ENCODE measurements at places on chromosomes 4 and X.

DNA sequence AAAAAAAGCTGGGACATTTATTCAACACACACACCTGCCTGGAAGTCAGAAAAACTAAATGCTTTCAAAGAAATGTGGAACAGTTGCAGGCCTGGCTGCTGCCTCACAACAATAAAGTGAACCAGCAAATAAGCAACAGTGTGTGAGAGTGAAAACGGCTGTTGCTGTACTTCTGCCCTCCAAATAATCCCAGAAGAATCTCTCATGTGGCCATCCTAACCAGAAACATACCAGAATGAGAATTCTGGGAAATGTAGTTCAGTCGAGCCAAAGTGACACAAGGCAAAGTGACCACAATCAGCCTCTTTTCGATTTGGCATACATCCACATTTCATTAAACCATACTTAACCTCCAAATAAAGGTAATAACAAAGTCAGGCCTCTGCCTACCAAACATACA, 204.5 kb downstream of the SLC7A11 start:
- peak; percentile 53 for DNase-seq

DNA sequence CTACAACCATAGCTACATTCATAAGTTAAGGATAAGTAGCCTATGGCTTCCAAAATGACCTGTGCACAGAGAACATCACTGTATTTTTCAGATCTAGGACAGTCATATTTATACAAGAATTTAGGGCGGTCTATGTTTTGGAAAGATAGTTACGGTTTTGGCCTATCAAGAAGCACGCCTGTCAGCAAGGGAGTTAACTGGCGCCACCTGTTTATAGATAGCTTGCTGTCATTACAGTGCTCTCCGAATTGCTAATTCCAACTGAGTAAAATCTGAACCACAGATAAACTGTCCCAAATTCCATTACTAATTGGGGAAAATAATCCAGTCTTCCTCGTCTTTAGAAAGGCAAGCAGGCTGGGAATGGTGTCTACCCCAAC, 646 bp downstream of the ABCB7 start:
- DNase-seq: no peak

- DNase-seq: no peak
Observed at GRCh38 chrX:71393919-71394318, 27.8 kb downstream of the TAF1 start.

- DNase-seq: no peak
Observed at GRCh38 chr4:87567191-87567590, 38.0 kb upstream of the SPARCL1 start.

DNA sequence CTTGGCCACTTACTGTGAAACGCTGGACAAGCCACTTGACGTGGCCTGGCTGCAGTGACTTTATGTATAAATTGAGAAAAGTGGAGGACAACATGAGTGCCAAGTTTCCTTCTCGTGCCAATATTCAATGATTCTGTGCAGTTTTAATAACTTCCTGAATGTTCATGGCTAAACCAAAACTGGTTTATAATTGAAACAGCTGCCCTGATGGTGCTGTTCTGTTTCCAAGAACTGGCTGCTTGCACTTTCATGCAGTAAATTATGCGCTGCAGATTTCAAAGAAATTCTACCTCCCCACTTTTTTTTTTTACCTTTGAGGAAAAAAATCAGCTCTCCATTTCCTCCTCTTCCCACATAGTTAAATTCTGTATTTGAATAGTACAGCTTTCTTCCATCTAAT, 205.2 kb upstream of the CASK start:
- DNase-seq: no peak

DNA sequence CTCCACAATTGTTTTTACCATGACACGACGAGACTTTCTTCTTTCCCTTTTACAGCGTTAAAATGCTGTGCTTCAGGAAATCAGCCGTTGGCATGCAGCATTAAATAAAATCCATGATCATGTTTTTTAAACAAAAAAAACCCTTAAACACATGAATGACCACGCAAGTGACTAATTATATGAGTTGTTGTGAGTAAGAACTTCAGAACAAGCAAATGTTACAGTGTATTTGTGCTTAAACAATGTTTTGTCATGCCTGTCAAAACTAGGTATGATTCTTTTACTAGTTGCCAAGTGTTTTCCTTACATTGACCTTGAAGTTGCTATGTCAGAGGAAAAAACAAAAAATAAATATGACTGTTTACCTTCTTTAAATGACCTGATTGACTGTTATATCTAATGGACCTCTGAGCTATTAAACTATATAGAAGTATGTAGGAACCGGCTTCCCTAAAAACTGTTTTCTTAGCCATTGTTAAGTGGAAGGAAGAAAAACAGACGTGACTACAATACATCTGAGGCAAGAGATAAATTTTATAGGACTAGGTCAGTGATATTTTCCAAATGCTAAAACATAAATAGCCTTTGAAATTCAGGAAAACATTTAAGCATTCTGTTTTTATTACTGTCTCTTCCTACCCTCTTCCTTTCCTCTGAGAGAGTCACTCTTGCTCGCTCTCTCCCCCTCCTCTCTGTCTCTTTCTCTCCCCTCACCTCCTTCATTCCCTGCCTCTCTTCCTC, 197.1 kb downstream of the PALLD start:
- DNase-seq: no peak

GRCh38 chrX:10022580-10023245, 55.6 kb downstream of the CLDN34 start:
- DNase-seq: no peak

DNA sequence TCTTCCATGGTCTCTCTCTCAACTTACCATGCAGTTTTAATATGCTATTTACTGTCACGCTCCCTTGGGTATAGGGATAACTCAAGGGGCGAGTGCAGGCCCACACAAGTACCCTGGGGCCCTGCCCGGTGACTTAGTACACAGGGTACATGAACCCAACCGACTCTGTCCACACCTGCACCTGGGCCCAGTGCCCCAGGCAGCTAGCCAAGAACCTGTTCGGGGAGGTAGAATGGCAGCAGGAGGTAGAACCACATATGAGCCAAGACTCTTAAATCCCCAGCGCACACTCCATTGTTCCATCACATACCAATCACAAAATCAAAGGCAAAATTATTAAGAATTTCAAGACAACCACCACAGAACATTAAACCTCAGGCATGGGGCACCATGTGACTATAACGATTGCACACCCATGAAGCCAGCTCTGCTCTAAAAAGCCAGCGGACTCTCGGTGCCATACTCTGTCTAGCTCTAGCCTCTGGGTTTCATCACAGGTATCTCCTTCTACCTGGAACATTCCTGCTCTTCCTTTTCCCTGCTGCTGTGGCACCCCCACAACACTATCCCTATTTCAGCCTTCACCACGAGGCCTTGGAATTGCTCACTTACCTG, 14.6 kb downstream of the PHF8 start:
- DNase-seq: no peak

GRCh38 chr4:118772081-118772766, 63.7 kb downstream of the SEC24D start:
- peak; percentile 53 for DNase-seq

GRCh38 chr4:25033526-25033925, 2.8 kb upstream of the LGI2 start:
- no peak for DNase-seq

DNA sequence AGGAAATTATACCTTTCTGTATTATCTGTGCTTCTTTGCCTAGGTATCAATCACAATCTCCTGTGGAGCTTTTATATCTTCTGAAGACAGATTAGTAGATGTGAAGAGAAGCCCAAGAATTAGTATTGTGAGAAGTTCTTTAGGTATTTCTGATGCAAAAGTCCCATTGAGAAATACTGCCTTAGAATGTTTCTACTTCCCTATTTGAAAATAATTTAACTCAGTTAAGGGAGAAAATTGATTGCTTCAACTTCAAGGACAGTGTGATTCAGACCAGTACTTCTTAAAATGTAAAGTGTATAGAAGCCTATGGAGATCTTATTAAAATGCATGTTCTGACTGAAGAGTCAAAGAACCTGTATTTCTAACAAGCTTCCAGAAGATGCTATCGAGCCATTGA, 9.0 kb downstream of the EIF1AX start:
- DNase-seq: no peak

- DNase-seq: no peak
Observed at GRCh38 chr4:154277172-154277571, 214.4 kb downstream of the DCHS2 start.

DNA sequence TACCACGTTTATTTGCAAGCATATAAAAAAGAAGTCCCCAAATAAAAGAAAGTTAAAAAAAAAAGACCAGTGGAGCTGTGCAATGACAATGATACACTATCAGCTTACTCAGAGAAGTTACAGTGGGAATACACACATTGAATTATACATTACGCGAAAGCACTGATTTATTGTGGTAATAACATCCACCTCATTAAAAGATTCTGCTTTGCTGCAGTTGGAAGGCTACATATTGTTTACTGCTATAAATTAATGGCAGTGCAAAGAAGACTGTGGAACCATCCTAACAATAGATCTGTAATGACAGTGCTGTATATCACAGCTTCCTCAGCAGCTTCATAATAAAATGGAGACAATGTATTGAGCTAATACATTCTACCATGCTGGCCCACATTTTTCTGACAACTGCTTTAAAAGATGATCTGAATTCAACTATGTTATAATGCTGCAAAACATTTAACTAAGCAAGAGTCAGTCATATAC, 142.5 kb upstream of the MAB21L2 start:
- no peak for DNase-seq

DNA sequence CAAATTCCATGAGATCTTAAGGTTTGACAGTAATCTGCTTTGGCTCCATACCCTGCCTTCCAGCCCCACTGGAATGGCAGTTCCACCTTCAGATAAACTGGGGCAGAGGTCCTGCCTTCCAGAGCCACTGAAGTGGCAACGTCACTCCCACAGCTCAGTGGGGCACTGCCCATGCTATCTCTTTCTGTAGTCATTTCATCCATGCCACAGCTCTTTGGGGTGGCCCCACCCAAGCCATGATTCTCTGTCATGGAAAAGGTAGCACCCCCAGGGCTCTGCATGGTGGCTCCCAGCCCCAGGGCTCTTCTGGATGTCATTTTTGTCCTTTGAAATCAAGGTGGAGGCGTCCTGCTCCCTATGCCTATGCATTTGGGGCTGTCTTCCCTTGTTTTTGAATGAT, 596.5 kb downstream of the SPOCK3 start:
- DNase-seq: no peak

DNA sequence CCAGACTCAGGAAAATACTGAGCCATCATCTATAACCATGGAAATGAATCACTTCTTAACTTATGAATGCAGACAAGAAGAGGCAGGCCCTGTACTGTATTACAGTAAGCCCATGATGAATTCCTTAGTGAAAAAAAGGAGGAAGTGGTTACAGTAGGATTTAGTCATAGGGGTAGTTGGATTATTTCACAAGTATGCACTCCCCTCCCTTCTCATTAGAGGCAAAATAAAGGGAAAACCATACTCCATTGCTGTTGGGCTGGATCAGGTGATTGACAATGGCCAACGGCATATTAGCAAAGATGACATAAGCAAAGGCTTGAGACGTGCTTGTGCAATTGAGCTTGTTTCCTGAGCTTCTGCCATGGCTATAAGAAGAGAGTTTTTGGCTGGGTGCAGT, 181.1 kb upstream of the PRPS2 start:
- DNase-seq: no peak

GRCh38 chr4:74534936-74535335, 90.0 kb downstream of the AREG start:
- no peak for DNase-seq

GRCh38 chrX:86121916-86122315, 26.3 kb upstream of the DACH2 start:
- no peak for DNase-seq

GRCh38 chrX:36721990-36722389, 286.2 kb upstream of the FAM47C start:
- DNase-seq: no peak

DNA sequence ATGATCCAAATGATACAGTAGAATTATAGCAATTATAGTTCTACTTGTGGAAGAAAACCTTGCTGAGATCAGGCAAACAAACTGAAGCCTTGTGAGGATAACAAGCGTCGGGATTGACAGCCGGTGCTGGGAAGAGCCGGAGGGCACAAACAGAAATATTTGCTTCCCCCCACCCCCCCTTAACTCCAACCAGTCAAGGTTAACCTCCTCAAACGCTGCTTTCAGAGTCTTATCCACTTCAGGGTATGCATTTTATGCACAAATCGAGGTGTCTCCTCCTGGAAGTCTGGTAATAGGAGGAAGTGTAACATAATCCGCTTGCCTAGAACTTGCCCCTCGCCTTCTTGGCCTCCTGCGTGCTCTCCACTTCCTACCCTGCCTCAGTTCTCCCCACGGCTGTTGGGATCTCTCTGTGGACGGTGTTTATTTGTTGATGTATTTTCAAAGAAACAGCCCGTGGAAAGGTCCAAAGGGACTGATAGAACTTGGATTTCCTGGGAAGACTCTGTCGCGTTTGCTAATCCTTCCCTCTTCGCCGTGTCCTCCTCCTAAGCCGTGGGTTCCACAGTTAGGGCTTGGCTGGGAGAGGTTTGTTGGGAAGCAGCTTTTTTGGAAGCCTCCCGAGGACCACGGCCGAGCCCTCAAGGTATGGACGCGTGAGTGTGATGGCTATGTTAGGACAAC, 4.1 kb upstream of the ARX start:
- no peak for DNase-seq

DNA sequence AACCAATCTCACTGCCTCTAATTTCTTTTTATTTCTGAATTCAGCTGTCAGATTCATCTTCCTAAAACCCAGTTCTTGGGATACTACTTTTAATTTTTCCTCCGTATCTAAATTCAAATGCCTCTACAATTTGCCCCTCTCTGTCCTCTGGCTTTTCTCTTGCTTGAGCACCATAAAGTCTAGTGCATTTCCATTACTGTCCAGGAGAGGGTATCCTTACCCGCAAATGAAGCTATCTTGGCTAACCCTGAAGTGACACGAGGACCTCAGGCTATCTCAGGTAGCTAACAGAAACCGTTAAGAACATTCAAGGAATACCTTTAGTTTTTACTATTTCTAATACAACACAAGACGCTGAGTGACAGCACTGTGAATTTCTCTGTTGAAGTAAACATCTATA, 49.4 kb upstream of the PRR32 start:
- DNase-seq: no peak

- no peak for DNase-seq
Observed at GRCh38 chr4:74942251-74942917, 9.5 kb downstream of the PARM1 start.
